ENCODE measurements at places on chromosomes 6 and 20.

DNA sequence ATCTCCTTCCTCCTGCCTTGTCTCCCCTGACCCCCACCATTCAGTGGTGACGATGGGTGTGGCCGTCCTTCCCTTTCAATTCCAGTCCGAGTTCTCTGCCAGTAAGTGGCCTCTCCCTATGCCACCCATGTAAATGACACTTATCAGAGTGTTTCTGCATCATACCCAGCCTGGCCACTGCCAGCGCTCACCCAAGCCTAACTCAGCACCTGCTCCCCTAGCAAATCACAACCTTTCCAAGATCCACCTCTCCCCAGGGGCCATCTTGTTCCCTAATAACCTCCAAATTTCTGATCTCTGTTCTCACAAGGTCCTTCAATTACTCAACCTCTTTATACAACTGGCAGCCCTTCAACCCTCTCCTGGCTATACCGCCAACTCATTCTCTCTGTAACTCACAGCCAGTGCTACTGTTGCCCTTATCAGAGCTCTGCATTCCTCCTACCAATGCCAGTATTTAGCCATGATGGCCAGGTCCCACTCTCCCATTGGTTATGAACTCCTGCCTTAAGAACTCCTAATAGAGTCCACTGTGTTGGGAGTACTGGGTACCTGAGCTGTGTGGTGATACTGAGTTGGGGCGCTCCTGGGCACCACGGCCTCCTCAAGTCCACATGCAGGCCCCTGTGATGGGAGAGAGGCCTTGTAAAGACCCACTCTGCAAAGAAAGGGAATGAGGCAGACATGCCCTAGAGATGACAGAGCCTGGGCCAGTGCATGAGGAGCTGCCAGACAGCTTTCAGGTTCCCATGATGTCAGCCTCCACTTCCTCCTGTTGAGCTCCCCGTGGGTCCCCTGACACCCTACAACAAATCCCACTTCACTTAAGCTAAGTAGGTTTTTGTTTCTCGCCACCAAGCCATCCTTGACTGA is 187.4 kb upstream of the RREB1 start:
- DNase-seq, result no peak

DNA sequence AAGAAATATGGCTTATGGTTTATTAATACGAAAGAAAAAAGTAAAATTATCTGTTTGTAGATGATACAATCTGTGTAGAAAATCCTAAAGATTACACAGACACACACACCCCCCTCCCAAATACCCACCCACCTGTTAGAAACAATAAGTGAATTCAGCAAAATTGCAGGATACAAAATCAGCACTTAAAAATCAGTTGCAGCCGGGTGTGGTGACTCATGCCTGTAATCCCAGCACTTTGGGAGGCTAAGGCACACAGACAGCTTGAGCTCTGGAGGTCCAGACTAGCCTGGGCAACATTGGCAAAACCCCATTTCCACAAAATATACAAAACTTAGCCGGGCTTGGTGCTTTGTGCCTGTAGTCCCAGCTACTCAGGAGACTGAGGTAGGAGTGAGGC is 42.3 kb downstream of the NINL start:
- no peak for DNase-seq

- DNase-seq, result no peak
Observed at GRCh38 chr6:112155886-112156285, 68.5 kb downstream of the FAM229B start.

GRCh38 chr20:44222633-44223368 is 12.2 kb upstream of the OSER1 start:
- no peak for DNase-seq

- DNase-seq, result no peak
Observed at GRCh38 chr20:16293590-16293989, 279.7 kb downstream of the KIF16B start.

- DNase-seq, result no peak
Observed at GRCh38 chr6:77363702-77364101, 99.6 kb downstream of the HTR1B start.

DNA sequence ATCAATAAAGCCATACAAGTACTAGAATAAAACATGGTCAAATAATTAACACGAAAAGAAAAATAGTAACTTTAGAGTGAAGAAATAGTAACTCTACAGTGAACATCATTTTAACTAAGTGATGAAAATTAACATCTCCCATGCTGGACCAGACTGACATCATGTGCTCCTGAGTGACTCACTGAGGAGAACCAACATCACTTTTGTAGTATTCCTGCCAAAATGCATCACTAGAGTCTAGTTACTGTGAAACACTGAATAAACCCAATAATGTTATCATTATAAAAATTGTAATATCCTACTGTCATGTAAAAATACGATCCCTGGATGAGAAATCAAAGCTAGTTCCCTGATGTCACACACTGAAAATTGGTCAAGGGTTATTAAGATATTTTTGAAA is 361.3 kb downstream of the CD109 start:
- DNase-seq, result no peak

GRCh38 chr20:58864346-58864745 is 11.8 kb downstream of the GNAS start:
- no peak for DNase-seq

GRCh38 chr6:129546702-129547101 is 163.3 kb downstream of the ARHGAP18 start:
- DNase-seq, result no peak

GRCh38 chr6:152981989-152982903 is 595 bp downstream of the FBXO5 start:
- no peak for DNase-seq

- DNase-seq, result no peak
Observed at GRCh38 chr20:48816282-48817205, 11.3 kb downstream of the PREX1 start.

DNA sequence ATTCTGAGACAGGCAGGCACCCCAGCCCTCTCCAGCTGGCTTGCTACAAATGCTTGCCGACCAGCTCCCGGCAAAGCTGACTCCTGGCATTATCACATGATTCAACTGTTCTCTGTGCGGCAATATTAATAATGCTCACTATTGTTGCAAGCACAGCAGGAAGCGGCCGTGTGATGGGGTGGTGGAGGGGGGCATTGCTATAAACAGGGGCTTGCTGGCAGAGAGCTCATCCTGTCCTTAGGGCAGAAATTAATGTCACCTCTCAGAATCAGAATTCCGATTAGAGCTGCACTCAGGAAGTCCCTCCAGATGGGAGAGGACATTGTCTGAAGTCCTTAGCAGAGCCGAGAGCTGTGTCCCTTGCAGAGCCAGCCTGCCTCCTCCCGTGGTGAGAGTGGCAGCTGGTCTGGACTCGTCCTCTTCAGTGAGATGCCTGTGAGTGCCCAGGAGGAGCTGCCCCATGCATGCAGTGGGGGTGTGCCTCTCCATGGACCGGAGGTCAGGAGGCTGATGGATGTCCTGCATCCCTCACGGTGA is 162.5 kb downstream of the CDH4 start:
- DNase-seq, result no peak

- DNase-seq, result no peak
Observed at GRCh38 chr6:136777651-136778050, 14.6 kb downstream of the MAP3K5 start.

DNA sequence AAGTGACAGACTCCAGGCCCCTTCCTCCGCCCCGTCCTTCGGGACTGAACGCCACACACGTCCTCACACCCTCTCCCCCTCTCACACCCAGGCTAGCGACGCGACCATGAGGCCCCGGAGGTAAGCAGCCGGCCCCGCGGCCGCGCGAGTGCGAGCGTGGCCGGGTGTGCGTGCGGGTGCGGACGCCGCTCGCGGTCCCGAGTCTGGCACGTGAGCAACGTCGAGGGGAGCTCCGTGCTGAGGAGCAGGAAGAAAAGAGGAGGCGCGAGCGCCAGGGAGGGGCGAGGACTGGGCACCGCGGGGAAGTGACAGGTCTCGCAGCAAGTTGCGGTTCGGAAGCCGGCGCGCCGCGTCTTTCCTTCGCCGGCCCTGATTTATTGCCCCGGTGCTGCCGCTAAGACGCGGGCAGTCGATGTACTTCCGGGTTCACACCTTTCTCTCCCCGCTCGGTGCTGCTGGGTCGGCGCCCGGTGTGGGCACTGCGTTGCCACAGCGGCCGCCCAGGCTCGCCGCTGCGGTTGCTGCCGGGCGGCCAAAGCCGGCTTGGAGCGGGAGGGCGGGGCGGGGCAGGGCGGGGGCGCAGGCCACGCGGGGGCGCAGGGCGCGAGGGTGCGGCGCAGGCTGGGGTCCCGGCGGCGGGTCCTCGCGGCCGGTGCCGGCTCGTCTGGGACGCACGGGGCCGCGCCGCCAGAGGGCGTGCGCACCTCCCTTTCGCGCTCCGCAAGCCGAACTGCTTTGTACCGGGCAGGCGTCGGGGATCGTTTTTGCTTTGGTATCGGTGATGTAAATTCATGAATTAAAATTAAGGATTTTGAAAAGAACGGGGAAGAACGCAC is 15.8 kb upstream of the LIN28B start:
- DNase-seq, result peak; percentile 83

DNA sequence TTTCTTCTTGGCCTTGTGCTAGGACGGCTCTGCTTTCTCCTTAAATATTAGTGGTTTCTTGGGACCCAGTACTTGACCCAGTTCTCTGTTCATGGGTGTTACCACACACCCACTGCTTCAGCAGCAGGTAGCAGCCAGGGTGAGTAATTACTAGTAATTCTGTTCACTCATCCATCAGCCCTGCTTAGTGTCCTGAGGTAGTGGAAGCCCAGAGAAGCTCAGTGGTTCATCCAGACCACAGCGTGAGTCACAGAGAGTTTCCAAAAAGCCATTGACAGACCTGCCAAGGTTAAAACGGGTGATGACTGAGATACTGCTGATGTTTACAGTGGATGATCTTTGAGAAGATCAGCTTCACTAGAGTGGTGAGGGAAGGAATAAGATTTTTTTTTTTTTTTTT is 51.7 kb upstream of the HINT3 start:
- DNase-seq, result no peak

DNA sequence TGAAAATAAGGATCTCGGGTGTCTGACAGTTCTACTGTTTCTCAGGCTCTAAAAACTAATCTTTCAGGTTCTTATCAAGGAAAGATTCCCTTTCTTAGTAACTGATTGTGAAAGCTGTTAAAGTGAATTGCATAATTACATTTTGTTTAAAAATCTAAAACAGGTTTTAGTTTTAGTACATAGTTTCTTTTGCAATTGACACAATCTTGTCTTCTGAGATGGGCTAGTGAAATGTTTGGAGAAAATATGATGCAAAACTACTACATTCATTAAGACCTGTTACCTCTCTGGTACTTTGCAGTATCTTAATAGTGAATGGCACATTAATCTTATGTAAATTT is 298.4 kb downstream of the UTRN start:
- DNase-seq, result no peak

- DNase-seq, result no peak
Observed at GRCh38 chr6:55617272-55617671, 38.3 kb upstream of the HMGCLL1 start.

DNA sequence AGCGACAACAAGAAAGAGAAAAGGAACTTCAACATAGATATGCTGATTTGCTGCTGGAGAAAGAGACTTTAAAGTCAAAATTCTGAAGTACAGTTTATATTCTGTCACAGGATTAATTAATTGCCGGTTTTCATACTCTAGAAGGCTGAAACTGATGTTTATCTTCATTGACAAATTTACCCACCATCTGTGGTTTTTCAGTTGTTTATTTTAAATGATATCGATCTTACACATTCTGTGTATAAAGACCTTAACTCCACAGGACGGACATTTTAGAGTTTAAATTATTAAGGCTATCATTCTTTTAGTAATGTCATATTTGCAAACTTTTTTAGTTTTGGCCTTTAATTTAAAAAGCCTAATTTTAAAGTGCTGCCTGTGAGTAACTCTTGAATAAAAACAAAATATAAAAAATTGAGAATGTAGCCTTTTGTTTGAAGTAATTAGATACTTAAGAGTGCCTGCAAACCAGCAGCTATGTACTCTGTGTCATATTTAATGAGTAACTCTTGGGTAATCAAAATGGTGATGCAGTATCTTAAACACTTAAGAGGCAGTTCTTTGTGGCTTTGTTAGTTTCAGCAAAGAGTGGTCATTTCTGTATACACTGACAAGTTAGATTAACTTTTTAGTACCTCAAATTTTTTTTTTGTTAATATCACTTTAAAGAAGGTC is 59.3 kb downstream of the CDC5L start:
- DNase-seq, result no peak

GRCh38 chr20:680638-681187 is 5.1 kb upstream of the SCRT2 start:
- no peak for DNase-seq

DNA sequence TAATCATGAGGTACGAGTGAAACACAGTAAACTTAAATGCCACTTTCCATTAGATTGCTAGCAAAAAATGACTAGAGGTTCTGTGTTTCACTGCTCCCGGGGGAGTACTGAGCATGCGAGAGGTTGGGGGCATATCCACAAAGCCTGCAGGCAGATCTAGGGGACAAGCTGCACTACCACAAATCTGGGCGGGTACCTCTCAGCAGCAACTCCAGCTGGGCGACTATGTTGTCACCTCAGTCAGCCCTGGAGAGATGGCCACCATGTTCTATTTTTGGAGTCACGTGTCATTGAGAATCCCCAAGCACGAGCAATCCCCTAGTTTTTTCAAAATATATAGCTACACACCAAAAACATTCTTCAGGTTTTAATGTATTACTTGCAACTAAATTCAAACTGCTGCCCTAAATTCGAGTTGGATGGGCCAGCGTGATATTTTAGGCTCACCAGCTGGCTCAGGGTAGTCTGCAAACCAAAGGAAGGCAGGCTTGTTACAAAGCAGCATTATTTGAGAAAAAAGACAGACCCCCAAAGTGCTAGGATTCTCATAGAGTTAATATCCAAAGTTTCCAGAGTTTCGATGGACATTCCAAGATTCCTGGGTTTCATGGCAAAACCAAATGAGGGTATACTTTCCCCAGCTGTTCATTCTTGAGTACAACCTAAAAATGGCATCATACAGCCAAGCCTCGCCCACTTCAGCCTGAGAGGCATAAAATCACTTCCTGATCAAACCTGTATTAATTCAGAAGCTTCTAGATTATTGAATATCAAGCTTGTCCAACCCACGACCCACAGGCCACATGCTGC is 24.1 kb upstream of the MYLIP start:
- no peak for DNase-seq
